ENCODE measurements at places on chromosomes 4 and X.
A peak's percentile ranks its signal among the peaks of the same experiment; 100 is the strongest.

GRCh38 chr4:64200001-64200555 lies 209.2 kb downstream of the TECRL start:
- H3K36me3 ChIP-seq = no peaks in the 10 kb centered on the region
- H3K4me1 ChIP-seq = no peaks in the 10 kb centered on the region
- no peak overlapping the region for H3K4me3 ChIP-seq

DNA sequence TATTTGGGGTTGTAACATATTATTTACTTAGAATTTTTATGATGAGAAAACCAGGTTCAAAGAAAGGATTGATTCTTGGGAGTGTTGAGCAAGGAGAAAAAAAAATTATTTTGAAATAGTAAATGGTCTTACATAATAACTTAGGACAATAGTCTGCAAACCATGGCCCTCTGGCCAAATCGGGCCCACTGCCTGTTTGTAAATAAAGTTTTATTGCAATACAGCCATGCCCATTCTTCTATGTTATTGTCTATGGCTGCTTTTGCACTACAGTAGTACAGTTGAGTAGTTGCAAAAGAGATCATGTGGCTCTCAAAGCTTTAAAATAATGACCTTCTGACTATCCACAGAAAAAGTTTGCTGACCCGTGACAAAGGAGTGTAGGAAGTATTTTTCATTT lies 63.2 kb upstream of the MCUB start:
- peaks cover 59% of the 10 kb centered on the region for H3K36me3 ChIP-seq
- no peak overlapping the region for H3K4me3 ChIP-seq

- no peak overlapping the region for H3K4me3 ChIP-seq
- H3K27me3 ChIP-seq = no peaks in the 10 kb centered on the region
- no peaks in the 10 kb centered on the region for H3K36me3 ChIP-seq
- H3K27ac ChIP-seq = no peak overlapping the region
- H3K4me1 ChIP-seq = no peaks in the 10 kb centered on the region
- no peak for DNase-seq
Measured at GRCh38 chr4:56220261-56220660, 167.0 kb downstream of the AASDH start.

GRCh38 chr4:2365054-2365912 lies 53.2 kb downstream of the ZFYVE28 start:
- no peaks in the 10 kb centered on the region for H3K27me3 ChIP-seq
- peak overlapping the region; percentile 54 for H3K4me3 ChIP-seq
- no peak overlapping the region for H3K27ac ChIP-seq
- H3K36me3 ChIP-seq = no peaks in the 10 kb centered on the region

DNA sequence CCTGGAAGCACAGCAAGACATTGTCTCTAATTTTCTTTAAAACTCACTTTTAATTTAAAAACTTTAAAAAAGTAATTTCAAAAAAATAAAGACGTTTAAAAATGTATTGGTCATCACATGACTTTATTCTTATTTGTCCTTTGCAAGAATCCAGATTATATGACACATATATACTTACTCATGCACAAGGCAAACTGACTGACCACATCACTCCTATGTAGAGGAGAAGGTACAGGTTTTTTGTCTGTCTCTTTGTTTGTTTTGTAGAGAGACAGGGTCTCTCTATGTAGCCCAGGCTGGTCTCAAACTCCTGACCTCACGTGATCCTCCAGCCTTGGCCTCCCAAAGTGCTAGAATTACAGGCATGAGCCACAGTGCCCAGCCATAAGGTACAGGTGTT lies 28.6 kb downstream of the MAML3 start:
- H3K4me3 ChIP-seq = no peak overlapping the region
- no peak overlapping the region for H3K27ac ChIP-seq
- H3K4me1 ChIP-seq = peaks cover 4% of the 10 kb centered on the region
- no peak for DNase-seq
- no peaks in the 10 kb centered on the region for H3K36me3 ChIP-seq
- no peaks in the 10 kb centered on the region for H3K27me3 ChIP-seq

GRCh38 chr4:42344749-42345148 lies 52.5 kb upstream of the SHISA3 start:
- H3K27me3 ChIP-seq = no peaks in the 10 kb centered on the region
- H3K27ac ChIP-seq = no peak overlapping the region
- H3K4me1 ChIP-seq = no peaks in the 10 kb centered on the region
- no peaks in the 10 kb centered on the region for H3K36me3 ChIP-seq

DNA sequence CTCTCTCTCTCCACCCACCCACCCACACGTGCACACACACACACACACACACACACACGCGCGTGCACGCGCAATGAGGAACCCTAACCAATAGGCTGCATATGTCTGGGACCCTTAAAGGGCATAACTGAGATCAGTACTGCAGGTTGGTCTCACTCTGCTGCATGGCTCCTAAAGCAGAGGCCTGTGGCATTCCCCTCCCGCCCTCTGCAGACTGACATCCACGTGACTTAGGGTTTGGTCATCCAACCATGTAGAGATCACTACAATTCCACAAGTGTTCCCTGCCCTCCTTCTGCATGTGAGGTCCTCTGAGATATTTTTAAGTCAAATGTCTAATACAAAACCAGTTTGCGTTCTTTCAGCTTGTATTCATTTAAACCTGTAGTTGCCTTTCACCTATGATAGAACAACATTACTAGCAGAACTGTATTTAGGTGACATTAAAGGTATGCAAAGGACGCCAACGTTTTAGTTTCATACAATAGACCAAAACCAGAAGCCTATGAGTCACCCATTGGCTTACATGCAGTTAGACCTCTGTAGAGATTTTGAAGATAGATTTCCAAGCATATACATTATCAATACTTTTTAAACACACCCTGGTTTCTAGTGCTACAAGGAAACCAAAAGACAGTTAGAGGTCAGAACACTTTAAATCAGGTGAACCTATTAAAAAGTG lies 10.1 kb downstream of the XAGE5 start:
- H3K27ac ChIP-seq = no peak overlapping the region
- H3K4me3 ChIP-seq = no peak overlapping the region
- no peaks in the 10 kb centered on the region for H3K27me3 ChIP-seq
- no peak for DNase-seq

GRCh38 chr4:844752-845232 lies 18.9 kb upstream of the CPLX1 start:
- no peak overlapping the region for H3K27ac ChIP-seq
- no peak for DNase-seq
- H3K36me3 ChIP-seq = peaks cover 23% of the 10 kb centered on the region
- no peak overlapping the region for H3K4me3 ChIP-seq
- H3K4me1 ChIP-seq = no peaks in the 10 kb centered on the region

- no peak overlapping the region for H3K27ac ChIP-seq
- no peaks in the 10 kb centered on the region for H3K27me3 ChIP-seq
- no peaks in the 10 kb centered on the region for H3K4me1 ChIP-seq
- H3K4me3 ChIP-seq = no peak overlapping the region
Measured at GRCh38 chr4:52914051-52914605, 52.0 kb downstream of the RASL11B start.

- no peaks in the 10 kb centered on the region for H3K27me3 ChIP-seq
- H3K4me1 ChIP-seq = no peaks in the 10 kb centered on the region
- DNase-seq = no peak
- H3K27ac ChIP-seq = no peak overlapping the region
Measured at GRCh38 chr4:104818579-104818978, 323.9 kb upstream of the CXXC4 start.

DNA sequence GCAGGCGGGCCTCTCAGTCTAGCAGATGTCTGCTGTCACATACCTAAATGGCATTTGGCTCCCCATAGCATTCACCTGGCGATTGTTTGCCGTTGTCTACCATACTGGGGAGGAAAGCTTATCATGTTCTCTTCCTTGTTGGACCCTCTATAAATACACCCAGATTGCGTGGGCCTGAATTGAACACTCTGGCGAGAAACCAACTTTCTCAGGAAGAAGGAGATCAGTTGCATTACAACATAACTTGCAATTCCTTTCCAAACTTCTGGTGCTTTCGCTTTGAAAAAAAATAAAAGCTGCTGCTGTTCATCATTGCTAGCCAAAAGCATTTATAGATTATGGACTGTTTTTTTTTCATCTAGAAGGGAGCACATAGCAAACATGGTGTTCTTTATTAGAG lies 230.0 kb upstream of the GPC4 start:
- no peaks in the 10 kb centered on the region for H3K27me3 ChIP-seq
- peak overlapping the region; percentile 54 for H3K27ac ChIP-seq
- H3K36me3 ChIP-seq = no peaks in the 10 kb centered on the region

DNA sequence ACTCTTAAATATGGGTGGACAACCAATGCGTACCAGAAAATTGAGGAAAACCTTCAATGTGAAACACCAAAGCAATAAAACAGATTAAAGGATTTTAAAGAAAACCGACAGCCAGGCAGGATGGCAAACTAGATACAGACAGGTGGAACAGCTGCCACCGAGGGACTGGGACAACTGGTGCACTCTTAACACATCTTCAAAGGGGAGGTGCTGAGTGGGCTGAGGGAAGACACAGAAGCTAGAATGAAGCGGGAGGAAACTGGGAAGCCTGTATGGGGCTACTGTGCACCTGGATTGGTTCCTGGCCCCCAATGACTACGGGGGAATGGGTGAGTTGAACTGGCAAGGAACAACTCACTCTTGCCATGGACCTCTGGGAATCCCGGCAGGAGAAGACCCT lies 20.7 kb downstream of the ZNF280C start:
- H3K27ac ChIP-seq = no peak overlapping the region
- H3K27me3 ChIP-seq = no peaks in the 10 kb centered on the region
- H3K4me1 ChIP-seq = no peaks in the 10 kb centered on the region

DNA sequence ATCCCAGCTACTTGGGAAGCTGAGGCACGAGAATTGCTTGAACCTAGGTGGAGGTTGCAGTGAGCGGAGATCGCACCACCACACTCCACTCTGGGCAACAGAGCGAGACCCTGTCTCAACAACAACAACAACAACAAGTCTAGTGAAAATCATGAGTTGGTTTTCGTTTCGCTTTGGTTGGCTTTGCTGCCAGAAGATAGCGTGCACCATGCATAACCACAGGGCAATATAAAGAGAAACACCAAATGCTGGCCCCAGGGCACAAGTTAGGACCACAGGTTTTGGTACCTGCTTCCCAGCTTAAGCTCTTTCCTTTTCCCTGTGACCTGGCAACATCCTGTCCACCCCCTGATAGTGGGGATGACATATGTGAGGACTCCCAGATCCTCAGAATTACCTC lies 21.5 kb upstream of the HMGB3 start:
- no peak for DNase-seq
- H3K36me3 ChIP-seq = no peaks in the 10 kb centered on the region
- H3K4me3 ChIP-seq = no peak overlapping the region
- H3K27ac ChIP-seq = no peak overlapping the region
- H3K27me3 ChIP-seq = no peaks in the 10 kb centered on the region

GRCh38 chr4:20217521-20217920 lies 34.2 kb upstream of the SLIT2 start:
- no peak overlapping the region for H3K27ac ChIP-seq
- no peak for DNase-seq
- H3K36me3 ChIP-seq = no peaks in the 10 kb centered on the region
- no peaks in the 10 kb centered on the region for H3K27me3 ChIP-seq
- no peaks in the 10 kb centered on the region for H3K4me1 ChIP-seq

DNA sequence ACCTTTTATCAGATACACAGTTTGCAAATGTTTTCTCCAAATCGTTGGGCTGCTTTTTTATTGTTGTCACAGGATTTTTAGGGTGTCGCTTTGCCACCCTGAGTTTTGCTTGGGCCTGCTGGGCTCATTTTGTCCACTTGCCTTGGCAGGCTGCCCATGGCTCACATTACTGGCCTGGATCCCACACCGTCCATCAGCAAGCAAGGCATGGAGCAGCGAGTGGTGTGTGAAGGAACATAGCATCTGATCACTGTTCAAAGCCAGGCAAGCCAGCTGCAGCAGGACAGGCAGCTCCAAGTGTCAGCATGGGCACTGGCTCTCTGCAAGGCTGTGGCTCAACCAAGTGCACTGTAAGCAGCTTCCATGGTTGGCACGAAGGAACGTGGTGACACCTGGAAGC lies 261.4 kb upstream of the TECRL start:
- no peaks in the 10 kb centered on the region for H3K4me1 ChIP-seq
- DNase-seq = no peak
- H3K27ac ChIP-seq = no peak overlapping the region
- no peaks in the 10 kb centered on the region for H3K36me3 ChIP-seq
- H3K27me3 ChIP-seq = no peaks in the 10 kb centered on the region

DNA sequence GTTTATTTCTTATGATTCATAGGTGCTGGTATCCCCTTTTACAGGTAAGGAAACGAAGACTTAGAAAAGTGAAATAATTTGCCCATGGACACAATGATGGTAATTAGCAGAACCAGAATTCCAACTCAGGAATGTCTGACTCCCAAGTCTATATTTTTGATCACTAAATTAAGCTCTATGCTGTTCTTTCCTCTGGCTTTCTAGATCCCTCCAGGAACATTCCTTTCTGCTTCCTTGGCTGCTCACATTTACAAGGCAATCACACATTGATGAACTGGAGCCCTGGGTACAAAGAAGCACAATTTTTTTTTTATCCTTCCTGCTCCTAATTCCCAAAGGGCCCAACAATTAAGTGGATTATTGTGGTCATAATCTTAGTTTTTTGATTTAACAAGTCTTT lies 7.0 kb upstream of the CDKN2AIP start:
- no peak overlapping the region for H3K4me3 ChIP-seq
- DNase-seq = no peak
- no peak overlapping the region for H3K27ac ChIP-seq
- no peaks in the 10 kb centered on the region for H3K27me3 ChIP-seq
- no peaks in the 10 kb centered on the region for H3K36me3 ChIP-seq

- no peaks in the 10 kb centered on the region for H3K4me1 ChIP-seq
- no peak overlapping the region for H3K4me3 ChIP-seq
- no peak overlapping the region for H3K27ac ChIP-seq
- H3K36me3 ChIP-seq = no peaks in the 10 kb centered on the region
Measured at GRCh38 chr4:106409901-106410889, 41.6 kb upstream of the GIMD1 start.

DNA sequence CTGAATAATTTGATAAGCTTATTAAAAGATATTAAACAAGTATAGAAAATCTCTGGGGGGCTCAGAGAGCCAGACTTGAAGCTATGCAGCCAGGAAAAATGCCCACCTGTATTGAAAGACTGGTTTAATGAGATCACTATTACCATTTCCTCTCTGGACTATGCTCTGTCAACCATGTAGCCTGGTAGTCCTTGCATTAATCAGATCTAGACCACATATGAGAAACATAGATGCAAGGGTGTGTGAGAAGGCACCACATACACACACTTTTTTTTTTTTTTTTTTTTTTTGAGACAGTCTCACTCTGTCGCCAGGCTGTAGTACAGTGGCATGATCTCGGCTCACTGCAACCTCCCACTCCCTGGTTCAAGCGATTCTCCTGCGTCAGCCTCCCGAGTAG lies 75.9 kb upstream of the ATP8A1 start:
- no peak overlapping the region for H3K27ac ChIP-seq
- no peaks in the 10 kb centered on the region for H3K36me3 ChIP-seq

DNA sequence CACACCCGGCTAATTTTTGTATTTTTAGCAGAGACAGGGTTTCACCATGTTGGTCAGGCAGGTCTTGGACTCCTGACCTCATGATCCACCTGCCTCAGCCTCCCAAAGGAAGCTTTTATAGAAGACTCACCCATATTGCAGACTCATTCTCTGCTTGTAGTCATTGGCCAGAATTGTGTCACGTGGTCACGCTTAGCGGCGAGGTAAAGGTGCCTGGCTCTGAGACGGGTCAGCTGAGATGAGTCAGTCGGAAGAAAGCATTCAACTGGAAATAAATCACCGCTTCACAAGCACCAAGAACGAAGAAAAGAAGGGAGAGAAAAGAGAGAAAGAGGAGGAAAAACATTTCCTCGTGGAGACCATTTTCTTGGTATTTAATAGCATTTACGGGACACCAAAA lies 218.8 kb upstream of the NOCT start:
- no peak overlapping the region for H3K4me3 ChIP-seq
- no peaks in the 10 kb centered on the region for H3K36me3 ChIP-seq
- H3K4me1 ChIP-seq = no peaks in the 10 kb centered on the region
